ENCODE measurements at places on chromosomes 7 and 10.

DNA sequence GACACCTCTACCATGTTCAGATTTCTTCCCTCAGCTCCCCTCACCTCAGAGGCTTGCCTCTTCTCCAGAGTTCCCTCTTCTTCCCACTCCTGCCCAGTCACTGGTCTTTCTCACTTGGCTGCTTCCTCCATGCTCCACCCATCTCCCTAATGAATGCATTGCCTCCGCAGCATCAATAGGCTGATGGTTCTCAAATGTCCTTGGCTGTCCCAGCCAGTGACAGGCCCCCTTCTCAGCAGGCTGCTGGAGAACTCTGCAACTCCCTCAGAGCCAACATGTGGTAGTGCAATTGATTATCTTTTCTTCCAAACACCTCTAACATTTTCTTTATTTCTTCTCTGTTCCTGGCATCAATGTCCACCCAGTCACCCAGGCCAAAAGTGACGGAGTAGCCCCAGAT, 218.2 kb downstream of the RELN start:
- DNase-seq = no peak

DNA sequence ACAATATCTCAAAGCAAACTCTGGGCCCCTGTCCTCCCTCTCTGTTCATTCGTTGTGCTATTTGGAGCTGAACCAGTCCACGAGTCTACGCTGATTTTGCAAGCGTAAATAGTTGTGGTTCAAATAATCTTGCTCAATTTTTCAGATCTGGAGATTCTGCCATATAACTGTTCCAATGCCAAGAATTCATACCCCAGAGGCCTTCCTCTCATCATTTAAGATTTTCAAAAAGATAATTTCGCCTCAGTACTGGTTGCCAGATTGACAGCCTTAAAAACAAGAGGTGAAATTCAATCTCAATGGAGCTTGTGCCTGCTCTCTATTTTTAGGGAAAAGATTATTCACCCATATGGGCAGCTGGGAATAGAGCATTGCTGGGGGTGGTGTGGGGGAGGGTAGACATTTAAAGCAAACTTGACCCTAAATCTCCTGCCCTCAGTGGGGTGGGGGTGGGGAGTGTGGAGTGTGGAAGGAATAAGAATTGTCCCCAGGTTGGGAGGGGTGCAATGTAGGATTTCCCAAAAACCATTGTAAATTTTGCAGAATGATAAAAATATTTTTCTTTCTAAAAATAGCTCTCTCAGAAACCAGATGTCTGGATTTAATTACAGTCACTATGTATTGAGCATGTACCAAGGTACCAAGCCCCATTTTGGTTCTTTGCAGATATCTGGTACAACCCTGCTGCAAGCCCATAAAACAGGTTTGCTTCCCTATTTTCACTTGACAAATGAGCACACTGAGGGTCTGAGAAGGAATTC, 104.7 kb upstream of the EEPD1 start:
- DNase-seq = peak; percentile 97

- DNase-seq = peak; percentile 63
These were observed 47.4 kb downstream of the FHIP2A start for GRCh38 chr10:114868870-114869519.

DNA sequence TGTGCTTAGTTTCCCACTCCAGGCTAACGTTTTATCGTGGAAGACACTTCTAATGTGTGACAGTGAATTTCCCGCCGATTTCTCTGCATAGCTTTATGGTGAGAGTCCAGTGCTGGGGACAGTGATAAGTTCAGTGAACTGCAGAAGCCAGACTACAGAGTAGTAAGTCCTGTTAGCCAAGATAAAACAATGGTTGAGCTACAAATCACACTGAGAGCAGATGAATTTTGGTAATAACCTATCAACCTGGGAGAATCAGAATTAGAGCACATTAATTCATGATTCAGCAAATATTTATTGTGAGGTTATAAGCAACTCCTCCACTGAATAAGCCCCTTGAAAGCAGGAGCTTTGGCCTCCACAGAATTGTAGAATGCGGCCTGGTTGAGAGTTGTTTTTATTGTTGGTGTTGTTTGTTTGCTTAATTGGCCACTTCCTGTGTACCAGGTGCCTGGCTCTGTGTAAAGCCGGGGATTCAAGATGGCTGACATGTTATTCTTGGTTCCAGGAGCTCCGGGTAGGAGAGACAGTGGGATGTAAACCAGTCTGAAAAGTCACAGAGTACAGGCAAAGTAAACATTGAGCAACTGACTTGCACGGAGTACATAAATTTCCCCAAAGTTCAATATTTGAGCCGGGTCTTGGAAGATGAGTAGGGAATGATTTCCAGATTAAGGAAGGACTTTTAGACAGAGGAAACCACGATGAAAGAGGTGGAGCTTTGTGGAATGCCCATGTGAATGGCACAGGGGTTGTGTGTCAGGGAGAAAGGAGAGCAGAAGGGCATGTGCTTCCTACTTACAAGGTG, 112.7 kb downstream of the SNX10 start:
- DNase-seq = no peak

DNA sequence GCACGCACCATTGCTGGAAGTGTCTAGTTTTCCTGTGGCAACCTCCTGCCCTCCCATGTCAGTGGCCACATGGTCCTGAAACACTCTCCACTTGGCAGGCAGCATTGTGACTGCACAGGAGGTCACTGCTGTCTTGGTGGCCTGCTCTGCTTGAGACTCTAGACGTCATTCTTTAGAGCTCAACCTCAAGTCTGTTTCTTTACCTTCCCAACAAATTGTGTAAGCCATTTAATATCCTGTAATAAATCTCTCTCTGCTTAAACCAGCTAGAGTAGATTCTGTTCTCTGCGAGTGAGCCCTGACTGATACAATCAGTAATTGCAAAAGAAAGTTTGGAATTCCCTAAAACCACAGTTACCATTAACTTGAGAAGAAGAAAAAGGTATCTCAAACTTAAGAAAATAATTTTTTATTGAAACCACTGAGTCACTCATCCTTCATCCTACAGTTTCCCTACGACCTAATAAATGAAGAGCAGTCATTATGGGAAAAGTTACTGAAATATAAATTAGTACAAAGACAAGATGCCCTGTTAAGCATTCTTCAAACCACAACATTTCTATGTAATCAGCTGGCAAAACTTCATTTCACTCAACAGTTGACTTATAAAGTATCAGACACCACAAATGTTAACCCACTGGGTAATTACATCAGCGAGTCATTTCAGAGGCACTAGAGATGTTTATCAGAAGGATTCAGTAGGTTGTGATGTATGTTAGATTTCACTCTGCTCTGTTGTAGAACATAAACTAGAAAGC, 18.0 kb downstream of the SLC25A13 start:
- DNase-seq = peak; percentile 92

GRCh38 chr7:92924800-92925199, 88.4 kb upstream of the CDK6 start:
- no peak for DNase-seq

DNA sequence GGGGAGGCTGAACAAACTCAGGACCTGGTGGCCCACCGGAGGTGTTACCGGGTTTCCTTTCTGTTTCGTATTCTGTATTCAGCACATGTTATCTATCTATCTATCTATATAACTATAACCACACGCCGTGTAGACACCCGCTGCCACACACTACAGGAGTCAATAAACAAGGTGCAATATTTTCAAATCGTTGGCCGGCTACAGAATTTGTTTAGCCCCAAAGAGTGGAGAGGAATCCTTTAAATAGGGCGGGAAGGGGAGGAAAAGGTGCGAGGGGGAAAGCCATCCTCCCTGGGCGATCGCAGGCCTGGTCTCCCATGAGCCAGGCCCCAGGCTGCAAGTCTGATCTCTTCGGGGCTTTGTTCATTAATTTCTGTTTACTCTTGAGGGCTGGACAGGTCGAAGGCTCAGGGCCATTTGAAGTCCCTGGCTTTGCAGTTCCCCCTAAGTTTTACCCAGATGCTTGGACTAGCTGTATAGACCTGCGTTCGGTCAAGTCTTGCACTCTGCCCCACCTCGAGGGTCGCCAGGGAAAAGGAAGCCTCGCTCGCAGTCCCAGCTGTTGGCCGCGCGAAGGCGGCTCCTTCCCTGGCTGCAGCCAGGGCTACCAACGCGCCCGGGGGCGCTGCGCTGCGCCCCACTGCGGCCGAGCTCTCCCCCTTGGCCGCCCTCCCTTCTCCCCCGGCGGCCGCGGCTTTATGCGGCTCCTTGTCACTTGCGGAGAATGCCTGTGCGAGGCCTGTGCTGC, 3.8 kb downstream of the NKX2-3 start:
- DNase-seq = no peak

DNA sequence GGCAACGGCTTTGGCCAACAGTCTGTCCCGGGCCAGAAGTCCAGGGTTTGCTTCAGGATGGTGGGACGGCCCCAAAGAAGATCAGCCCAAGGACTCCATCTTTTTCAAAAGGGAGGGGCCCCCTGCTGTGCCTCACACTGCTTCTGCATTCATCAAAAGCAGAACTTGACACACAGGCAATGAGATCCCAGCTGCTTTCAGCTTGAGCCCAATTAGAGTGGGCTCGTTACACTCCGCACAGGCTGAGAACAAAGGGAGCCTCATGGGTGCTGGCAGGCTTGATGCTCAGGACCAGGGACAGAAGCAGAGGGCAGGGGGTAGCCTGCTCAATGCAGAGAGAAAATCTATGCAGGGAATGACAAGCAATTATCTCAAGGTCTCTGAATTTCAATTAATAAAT, 45.5 kb downstream of the VOPP1 start:
- no peak for DNase-seq

DNA sequence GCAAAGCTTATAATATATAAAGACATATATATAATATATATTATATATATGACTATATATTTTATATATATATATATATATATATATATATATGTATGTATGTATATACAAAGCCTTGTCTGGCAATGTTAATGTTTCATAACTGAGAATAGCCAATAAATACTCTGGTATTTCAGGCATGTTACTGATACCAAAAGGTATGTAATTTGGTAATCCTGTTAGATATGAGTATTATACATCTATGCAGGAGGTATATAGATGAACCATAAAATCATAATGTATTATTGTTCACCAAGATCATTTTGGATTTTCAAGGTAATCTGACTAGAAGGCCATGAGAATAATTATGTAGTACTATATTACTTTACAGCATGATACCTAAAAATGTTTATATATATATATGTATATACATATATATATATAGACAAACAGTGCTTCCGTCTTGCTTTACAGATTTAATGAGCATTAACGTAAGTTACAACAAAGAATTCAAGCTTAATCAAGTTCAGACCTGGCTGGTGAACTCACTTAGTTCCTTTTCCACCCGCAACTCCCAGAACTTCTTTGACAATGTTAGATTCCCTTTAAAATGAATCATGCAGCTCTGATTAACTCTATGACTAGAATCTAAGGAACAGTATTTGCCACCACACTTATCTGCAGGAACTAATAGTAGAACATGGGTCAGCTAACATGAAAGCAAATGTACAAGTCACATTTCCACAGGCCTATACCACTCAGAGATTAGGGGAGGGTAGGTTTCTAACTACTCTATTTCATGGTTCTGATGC, 82.7 kb downstream of the SLC25A13 start:
- DNase-seq = no peak

GRCh38 chr7:31860925-31861324, 173.9 kb downstream of the PPP1R17 start:
- peak; percentile 22 for DNase-seq

DNA sequence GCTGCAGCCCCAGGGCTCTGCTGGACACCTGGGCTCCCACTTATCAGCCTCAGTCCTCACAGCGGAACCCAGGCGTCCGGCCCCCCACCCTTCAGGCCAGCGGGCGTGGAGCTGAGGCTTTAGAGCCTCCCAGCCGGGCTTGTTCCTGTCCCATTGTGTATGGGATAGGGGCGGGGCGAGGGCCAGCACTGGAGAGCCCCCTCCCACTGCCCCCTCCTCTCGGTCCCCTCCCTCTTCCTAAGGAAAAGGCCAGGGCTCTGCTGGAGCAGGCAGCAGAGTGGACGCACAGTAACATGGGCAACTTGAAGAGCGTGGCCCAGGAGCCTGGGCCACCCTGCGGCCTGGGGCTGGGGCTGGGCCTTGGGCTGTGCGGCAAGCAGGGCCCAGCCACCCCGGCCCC, 2.7 kb downstream of the NOS3 start:
- no peak for DNase-seq

DNA sequence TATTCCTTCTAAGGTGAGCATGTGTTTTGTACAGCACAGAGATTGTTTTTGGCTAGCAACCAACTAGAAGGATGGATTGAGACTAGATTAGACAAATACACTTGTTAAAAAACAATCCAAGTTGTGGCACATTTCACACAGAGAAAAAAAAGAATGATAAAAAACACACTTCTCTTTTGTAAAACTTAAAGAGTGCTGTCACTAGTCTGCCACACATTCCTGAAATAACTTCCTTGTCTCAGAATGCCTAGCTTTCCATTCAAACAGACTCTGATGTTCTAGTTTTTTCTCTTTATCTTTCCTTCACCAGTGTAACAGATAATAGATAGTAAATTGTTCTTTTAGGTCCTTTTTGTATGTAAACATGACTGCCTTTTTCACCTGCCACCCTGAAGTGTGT, 11.4 kb downstream of the DLD start:
- peak; percentile 42 for DNase-seq

GRCh38 chr10:94193466-94193924, 169.2 kb downstream of the NOC3L start:
- peak; percentile 85 for DNase-seq

DNA sequence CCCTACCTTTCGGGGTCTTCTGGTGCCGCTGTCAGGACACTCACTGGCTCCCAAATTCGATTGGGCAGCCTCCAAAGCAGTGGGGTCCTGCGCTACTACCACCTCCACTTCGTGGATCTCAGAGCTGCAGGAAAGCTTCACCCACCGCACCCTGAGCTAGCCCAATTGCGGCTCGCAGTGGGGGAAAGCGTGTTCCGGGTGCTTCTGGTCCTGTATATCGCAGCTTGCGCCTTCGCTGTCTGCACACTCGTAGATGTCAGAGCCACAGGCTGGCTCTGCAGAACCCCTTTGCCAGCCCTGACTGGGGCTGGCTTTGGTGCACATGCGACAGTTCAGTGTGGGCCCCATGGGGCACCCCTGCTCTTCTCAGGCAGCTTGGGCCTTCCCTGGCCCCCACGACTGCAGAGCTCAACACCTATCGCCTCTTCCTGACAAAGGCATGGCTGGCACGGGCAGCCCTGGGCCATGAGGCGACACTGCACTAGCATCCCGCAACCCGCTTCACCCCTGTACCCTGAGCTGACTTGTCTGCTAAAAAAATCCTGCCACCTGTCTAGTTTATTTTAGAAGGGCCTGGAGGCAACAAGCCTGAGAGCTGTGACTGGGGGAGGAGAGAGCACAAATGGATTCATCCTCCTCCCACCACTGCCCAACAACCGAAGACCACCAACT, 78.7 kb upstream of the ABI1 start:
- no peak for DNase-seq

- DNase-seq = peak; percentile 61
These were observed 154.4 kb upstream of the AKR1E2 start for GRCh38 chr10:4671451-4672145.

DNA sequence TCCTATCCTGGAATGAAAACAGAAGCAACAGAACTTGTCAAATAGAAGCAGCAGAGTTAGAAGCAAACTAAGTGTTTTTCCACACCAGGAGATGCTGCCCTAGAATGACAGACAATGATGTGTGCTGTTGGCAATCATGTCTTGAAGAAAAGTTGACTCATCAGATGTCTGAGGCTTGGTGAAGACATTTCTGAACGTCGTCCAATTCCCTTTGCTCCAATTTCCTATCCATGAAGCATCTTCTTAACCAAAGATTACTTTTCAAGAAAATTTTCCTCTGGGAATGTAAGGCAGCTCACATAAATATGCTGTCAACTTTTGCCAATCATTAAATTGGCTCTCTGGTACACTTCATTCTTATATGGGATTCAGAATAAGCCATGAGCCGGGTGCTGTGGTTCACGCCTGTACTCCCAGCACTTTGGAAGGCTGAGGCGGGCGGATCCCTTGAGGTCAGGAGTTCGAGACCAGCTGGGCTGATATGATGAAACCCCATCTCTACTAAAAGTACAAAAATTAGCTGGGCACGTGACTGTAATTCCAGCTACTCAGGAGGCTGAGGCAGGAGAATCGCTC, 34.6 kb downstream of the MALSU1 start:
- peak; percentile 99 for DNase-seq

All from EH (cell line).